CD4-positive, alpha-beta T cell treated with Interleukin-12 subunit alpha and Interleukin-12 subunit beta, for 1 hour (primary cell): ENCODE measurements at places on chromosomes 2 and 18.

- no peak for DNase-seq
These were observed 129.5 kb downstream of the MSTN start for GRCh38 chr2:189933041-189933440.

DNA sequence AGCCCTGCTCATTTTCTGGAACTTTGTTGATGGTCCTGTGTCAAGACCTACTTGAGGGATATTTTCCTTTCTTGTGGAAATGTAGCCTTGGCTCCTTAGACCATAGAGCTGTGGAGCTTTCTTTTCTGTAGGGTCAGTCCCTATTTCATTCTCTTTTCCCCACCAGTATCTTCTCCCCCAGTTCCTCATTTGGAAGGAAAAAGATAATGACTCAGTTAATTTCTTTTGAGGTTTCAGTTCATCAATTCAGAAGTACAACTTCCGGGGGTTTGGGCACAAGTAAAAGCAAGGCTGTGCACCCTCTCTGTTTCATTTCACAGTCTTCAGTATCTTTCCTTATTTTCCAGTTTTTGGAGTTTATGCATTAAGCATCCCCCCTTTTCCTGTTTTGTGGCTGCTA lies 70.7 kb downstream of the CDC42EP3 start:
- no peak for DNase-seq

DNA sequence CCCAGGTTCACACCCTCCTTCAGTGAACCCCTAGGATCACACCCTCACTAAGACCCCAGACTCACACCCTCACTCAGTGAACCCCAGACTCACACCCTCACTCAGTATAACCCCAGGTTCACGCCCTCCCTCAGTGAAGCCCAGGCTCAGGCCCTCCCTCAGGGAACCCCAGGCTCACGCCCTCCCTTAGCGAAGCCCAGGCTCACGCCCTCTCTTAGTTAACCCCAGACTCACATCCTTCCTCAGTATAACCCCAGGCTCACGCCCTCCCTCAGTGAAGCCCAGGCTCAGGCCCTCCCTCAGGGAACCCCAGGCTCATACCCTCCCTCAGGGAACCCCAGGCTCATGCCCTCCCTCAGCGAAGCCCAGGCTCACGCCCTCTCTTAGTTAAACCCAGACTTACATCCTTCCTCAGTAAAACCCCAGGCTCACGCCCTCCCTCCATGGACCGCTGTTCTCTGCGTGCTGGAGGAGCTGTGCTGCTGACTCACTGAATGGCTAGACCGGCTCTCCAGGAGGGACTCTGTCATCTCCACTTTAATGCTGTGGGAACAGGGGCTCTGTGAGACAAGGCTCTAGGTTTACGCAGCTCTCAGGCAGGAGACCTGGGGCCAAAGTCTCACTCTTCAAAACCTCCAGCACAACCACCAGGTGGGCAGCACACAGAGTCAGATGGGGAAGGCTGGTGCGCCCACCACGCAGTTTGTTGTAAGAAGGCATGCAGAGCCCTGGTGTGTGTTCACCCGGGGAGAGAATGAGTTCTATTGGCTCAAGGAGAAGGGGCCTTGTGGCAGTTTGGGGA lies 506.9 kb upstream of the MYT1L start:
- no peak for DNase-seq

DNA sequence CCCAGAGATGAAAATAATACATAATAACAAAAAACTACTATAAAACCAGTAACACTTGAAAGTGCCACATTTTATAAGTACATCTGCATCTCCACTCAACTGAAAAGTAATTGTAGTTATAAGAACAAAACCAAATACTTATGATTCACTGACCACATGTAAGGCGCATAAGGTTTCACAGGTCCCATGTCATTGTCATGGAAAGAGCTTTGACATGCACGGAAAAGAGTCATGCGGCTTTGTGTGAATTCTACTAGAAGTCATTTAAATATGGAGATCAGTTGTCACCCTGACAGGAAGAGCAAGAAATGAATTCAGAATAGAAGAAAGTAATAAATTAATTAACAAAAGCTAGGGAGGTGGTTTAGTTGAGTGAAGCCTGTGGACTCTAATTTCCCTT lies 459.1 kb downstream of the CDH2 start:
- no peak for DNase-seq

GRCh38 chr2:138787053-138787666 lies 7.0 kb upstream of the NXPH2 start:
- DNase-seq: peak; percentile 22

- DNase-seq: no peak
These were observed 776 bp downstream of the MOGS start for GRCh38 chr2:74464406-74464805.

DNA sequence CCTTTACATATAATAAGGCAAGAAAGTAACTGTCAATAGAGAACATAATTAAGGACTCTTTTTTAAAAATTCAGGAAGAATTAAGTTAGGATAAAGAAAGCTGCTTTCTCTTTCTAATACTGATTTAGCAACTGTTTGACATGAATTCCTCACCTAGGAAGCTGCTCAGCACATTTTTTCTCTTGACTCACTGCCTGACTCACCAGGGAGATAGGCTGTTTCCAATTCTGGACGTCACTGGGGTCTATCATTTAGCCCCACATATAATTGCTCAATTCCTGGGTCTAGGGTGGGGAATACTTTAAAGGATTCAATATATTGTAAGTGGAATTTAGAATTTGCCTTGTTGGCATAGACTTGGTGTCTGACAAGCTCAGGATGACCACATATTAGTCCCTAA lies 50.8 kb upstream of the UGP2 start:
- DNase-seq: no peak

GRCh38 chr2:127580167-127581049 lies 44.9 kb downstream of the MYO7B start:
- no peak for DNase-seq

DNA sequence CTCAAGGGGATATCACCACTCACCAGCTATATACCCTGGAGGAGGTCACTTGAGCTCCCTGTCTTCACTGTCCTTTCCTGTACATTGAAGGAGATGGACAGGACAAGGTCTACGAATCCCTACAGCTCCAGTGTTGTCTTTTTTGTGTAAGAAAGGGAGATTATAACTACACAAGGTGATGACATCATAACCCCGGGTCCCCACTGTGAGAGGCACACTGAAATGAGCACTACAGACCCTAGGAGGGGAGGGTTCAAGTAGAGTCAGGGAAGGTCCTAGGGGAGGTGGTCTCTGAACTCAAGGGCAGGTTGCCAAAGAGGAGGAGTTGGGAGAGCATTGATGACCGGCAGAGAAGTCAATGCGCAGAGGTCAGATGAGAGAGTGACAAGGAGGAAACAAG lies 108.3 kb upstream of the SLC14A2 start:
- no peak for DNase-seq

GRCh38 chr18:79377187-79377891 lies 18.4 kb upstream of the NFATC1 start:
- no peak for DNase-seq

DNA sequence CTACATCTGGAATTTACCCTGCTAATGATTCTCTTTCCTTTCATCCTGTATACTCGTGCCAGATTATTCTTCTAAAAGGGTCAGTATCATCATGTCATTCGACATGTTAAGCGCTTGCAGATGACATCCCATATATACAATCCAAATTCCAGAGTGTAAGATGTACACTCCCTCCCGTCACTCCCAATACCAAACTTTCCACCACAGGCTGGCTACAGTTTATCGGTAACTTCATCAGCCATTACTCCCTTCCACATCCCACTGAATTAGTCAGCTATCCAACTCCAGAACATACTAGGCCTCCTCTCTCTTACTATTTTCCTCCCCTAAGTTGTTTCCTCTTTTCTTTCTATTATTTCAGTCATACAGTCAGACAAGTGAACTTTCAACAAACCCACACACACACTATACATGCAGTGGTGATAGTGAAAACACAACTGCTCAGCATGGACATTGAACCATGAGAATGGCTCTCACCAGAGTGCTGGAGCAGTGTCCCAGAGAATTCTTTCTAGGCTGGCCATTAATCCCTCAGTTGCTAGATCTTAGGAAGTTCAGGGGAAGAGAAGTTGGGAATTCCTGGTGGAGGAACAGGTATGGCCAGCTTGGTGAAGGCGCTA lies 10.6 kb upstream of the NMI start:
- no peak for DNase-seq

GRCh38 chr2:162327134-162327769 lies 8.8 kb upstream of the IFIH1 start:
- peak; percentile 37 for DNase-seq

DNA sequence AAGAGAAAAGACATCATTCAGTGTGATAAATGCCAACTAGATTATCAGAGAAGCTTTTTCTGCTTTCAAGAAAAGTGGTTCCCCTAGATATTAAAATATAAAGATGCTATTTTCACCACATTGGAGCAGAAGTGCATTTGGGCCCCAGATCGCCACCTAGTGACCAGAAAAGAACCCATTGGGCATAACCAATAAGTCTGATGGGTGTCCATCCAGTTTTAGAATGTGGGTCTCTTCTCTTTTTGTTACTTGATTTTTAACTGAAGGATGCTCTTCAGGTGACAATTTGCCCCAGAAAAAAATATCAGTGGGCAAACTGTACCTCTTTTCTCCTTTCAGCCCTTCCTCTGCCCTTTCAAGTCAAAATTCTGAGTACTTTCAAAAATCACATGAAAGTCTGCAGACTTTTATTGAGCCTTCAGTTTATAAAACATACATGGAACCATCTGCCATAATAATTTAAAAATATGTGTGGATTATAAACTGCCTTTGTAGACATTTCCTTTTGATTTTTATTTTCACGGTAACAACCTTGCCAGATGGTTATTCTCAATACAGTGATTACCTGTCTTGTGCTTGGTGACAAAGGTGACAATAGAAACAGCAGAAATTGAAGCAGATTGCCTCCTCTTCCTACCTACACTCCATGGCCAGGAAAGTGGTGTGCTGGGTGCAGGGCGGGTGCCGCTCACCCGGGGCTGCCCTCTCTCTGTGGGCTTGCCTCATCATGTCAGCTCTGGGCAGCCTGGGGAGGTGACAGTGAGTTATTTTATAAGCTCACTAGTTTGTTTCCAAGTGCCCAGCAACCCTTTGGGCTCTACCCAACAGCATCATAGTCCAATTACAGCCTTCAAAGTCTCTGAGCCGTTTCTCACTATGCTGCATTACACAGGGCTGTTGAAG lies 124.5 kb downstream of the DCDC2C start:
- no peak for DNase-seq

- DNase-seq: no peak
These were observed 361.8 kb downstream of the RND3 start for GRCh38 chr2:150125708-150126107.

DNA sequence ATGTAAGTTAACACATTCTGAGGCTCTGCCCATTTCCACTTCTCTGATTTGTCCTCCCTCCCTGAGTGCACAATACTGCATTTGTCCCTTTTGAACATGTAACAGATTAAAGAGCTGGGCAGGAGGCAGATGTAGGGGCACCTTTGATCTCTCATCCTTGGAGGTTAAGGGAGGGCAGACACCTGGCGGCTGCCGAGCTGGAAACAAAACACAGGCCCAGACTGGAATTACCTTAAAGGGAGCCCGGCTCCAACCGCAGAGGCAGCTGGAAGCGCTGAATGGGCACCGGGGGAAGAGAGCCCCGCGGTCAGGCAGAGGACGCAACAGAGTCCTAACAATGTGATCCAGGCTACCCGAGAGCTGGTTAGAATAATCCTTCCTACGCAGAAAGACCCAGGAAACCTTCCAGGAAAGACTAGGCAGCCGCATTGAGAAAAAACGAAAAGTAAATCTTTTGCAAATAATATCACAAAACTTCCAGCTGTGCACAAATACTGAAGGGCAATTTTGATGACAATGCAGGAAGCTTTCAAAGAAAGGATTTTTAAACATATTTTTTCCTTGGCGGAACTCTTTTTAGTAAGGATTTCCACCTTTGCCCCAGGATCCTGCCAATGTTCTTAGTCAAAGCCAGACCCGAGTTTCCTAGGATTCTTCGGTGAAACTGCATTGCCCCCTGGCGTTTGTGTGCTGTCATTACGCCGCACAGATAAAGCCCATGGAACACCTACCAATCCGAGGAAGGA lies 216.0 kb downstream of the TGIF1 start:
- peak; percentile 79 for DNase-seq

- no peak for DNase-seq
These were observed 43.5 kb upstream of the ID2 start for GRCh38 chr2:8638327-8638726.

- DNase-seq: no peak
These were observed 4.9 kb upstream of the ST3GAL5 start for GRCh38 chr2:85893428-85894258.

DNA sequence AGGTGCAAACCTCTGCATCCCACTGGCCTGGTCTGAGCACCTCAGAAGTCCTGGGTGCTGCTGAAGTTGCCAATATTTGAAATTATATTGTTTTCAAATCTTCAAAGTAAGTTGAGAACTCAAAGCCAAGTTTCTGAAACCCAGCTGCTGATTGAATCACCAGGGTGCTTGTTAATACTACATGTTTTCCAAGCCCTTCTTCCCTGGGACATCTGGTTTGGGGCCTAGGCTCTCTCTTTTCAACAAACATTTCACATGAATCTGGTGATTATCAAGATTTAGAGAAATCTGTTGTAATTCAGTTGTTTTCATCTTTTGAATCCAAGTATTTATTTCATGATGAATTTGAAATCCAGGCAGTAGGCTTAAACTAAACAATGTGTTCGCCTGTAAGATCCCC lies 24.4 kb downstream of the MLPH start:
- DNase-seq: no peak

- DNase-seq: peak; percentile 15
These were observed 43.2 kb upstream of the PSME4 start for GRCh38 chr2:54013996-54014395.

- no peak for DNase-seq
These were observed 68.3 kb upstream of the IL1R1 start for GRCh38 chr2:102074152-102074783.

- DNase-seq: no peak
These were observed 96.0 kb downstream of the ACOXL start for GRCh38 chr2:110828330-110828729.

DNA sequence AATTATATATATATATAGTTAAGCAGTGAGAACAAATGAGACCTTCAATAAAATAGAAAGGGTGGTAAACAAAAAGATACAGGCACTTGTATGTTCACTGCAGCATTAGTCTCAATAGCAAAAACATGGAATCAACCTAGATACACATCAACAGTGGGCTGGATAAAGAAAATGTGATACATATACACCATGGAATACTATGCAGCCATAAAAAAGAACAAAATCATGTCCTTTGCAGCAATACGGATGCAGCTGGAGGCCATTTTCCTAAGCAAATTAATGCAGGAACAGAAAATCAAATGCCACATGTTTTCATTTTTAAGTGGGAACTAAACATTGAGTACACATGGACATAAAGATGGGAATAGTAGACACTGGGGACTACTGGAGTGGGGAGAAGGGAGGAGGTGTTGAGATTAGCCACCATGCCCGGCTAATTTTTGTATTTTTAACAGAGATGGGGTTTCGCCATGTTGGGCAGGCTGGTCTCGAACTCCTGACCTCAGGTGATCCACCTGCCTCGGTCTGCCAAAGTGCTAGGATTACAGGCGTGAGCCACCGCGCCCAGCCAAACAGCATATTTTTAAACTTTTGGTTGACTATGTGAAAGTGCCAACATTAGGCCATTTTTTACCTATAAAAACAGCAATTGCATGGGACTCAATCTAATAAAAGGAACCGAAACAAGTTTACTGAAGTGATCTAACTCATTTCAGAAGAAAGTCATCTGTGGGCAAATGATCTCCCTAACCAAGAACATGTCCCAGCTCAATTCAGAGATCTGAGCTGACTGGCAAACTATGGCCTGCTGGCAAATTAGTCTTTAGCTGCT lies 23.7 kb downstream of the ICA1L start:
- DNase-seq: no peak
